ENCODE measurements at places on chromosomes 3 and 15.

DNA sequence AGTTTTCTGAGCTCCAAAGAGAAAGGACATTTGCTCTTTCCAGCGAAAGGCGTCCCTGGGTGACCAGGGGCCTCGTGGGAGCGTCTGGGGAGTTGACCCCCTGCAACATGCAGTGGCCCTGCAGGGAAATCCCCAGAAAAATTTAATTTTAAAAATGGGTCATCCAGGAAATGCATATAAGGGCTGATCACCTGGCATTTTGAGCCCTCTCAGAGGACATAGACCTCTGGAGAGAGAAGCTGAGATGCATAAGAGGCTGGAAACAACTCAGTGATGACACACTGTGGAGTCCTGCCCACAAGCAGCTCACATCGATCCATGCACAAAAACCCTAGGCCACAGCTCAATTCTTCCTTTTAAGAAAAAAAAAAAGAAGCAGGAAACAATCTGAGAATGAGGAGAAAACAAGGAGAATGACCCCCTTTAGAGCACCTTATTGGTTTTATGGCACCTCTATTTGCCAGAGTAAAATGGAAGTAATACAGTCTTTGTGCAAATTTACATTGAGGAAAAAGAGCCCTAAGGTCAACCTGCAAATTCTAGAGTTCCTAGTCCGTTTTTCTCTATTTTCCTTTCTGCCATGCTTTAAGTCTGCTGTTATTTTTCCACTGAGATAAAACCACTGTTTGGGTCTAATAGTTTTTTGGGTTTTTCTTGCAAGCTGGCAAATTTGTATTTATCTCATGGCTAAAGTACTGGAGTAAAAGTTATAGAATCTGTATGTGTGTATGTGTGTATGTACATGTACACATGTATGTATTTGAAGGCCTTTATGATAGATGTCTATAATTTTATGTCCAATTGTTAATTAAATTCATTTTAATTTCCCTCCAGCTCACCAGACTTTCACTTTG lies 6.9 kb upstream of the BDH1 start:
- DNase-seq: no peak

DNA sequence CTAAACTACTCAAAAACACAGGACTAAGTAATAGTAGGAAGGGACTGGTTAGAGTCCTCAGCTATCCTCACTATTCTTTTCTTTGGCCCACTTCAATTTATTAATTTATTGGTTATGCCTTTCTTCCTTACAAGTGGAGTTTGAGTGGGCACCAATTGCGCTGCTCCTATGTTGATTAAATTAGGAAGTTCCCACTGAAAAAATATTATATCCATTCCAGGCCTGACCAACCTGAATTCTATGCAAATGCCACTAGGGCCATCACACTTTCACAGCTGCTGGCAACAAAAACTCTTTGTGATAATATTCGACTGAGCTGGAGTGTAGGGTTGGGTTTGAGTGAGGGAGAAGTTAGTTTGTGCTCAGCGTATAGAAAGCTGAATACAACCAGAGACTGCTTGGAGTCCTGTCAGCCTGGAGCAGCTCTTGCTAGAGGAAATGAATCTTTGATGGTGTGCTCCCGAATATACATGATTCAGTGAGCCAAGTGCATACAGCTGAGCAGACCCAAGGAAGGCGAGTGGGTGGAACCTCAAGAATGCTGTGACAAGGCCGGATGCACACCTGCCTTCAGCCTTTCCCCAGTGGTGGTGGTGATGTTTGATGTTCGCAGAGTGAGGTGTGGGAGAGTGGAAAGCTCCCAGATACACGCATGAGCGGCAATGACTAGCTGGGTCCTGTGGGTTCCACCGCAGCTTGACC lies 1.5 kb downstream of the ARHGEF3 start:
- DNase-seq: peak; percentile 68

GRCh38 chr3:7292362-7292761 lies 431.4 kb downstream of the GRM7 start:
- no peak for DNase-seq

DNA sequence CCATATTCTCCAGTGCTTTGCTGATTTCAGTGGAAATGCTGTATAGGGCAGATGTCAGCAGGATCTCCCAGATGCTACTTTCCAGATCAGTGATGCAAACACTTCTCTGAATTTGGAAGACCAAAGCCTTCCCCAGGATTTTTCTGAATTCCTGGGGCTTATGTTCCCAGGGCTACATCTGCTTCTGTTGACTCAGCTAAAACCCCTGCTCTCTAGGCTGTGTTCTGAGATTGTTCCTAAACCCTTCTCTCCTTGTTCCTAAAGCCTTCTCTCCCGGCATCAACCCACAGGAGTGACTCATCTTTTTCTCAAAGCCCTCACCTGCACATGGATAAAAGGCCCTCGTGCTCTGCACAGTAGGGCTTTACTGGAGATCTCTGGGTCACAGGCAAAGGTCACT lies 35.5 kb downstream of the FAH start:
- no peak for DNase-seq

DNA sequence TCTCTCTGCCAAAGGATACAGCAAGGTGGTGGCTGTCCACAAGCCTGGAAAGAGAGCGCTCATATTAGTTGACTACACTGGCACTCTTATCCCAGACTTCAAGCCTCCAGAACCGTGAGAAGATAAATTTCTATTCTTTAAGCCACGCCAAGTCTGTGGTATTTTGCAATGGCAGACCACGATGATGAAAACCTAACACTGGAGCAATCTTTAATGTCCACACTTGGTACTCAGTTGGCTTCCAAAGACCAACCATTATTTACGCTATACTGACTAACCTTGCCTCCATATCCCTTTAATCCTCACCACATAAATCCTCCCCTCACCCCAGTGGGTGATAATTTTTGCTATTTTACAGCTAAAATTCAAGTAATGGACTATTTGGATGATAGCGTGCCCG lies 16.9 kb upstream of the LACTB start:
- DNase-seq: no peak

GRCh38 chr3:66507423-66508260 lies 6.8 kb upstream of the LRIG1 start:
- no peak for DNase-seq

DNA sequence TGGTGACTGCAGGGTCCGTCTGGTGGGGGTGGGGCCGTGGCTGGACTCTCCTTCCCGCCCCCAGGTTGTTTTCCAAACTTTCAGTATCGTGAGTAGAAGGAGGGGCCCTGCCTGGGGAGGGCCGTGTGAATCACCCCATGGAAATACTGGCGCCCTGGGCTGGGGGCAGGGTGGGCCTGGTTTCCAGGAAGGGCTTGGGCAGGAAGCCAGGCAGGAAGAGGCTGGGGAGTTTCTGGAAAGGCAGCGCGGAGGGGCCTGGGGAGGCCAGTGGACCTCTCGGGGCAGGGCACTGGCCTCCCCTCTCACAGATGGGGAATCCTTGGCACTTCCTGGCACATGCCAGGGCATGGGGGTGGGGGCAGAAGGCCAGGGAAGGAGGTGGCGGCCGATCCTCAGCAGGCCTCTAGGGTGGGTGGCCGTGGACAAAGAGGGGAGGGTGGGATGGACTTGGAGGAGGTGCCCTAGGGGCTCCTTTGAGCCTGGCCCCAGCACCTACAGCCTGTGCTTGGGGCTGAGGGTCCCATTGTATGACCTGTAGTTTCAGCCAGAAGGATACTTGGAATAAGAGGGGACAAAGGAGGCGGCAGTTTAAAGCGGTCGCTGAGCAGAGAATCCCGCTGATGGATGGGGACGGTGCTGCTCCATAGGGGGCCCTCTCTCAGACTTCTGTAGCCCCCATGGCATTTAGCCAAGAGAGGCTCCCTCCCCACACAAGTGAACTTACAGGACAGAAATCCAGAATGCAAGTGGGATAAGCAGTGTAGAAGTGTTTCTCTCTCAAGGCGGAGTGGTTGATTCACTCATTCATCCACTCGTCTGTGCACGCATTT lies 56.5 kb upstream of the GATA2 start:
- DNase-seq: no peak

- peak; percentile 60 for DNase-seq
These were observed at the start of gene OCA2 for GRCh38 chr15:28098766-28099554. Gene OCA2 (minus strand): TSS chr15:28099315. CDS start chr15:28081874, 17,441 bp downstream.

DNA sequence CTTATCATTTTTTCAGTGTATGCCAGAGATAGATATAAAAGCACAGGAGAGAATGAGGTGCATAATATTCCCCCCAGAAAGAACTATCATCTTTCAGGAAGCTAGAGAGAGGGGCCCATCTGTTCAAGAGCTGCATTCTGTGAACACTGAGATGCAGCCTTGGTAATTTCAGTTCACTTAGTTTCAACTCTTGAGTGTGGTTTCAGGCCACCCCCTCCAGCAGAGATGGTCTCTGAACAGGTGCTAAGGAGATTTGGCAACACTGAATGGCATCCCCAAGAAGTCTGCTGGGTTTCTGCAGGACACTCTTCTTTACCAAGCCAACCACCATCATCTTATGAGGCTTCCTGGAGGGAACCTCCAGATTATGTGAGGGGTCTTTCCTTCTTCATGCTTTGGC lies 30.4 kb upstream of the LIMD1 start:
- DNase-seq: no peak

DNA sequence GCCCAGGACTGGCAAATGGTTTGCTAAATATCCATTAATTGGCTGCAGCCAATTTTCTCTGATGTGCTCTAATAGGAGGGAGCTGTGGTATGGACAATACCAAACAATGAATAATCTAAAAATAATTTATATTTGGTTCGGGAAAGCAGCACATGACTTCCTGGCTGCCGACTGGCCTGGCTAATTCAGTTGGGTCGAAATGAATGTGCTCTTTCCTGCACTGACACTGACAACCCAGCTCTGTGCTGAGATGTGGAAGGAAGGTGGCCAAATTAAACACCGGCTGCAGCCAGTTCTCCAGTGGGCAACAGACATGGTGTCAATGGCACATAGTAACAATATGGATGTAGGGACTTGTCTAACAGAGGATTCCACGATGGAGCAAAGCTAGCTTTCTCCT lies 21.1 kb upstream of the COLQ start:
- no peak for DNase-seq

- DNase-seq: no peak
These were observed 105.1 kb downstream of the OXSM start for GRCh38 chr3:25895031-25895430.

GRCh38 chr15:65655026-65655425 lies 33.3 kb downstream of the SLC24A1 start:
- no peak for DNase-seq

- no peak for DNase-seq
These were observed 1017.4 kb downstream of the SQOR start for GRCh38 chr15:46652266-46652665.

DNA sequence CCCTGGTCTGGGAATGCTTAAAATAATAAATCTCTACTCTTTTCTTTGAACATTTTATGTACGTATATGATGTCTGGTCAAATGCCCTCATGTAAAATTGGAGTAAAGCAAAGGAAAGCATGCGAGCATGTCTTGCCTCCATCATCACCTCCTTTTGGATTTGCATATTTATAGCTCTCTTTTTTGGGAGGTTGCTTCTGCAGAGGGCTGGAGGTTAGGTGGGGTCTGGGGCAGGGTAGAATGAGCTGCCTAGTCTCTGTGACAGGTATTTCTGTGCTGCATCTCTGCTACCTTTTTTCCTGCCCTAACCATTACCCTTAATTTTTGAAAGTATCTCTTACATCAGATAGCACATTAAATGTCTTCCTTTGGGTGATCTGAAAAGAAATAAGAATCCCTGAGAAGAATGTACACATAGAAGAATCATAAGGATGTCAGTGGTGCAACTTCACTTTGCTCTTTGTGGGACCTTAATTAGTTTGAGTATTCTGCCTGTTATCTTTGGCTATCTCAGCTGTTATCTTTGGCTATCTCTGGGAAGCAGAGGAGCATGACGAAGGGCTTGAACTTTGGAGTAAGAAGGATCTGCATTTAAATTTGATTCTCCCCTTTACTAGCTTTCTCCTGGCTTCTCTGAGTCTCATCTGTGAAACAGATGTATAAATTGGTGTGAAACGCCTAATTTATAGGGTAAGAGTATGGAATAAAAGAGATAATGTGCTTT lies 40.2 kb downstream of the PPM1L start:
- no peak for DNase-seq

GRCh38 chr3:176431038-176431418 lies 766.3 kb downstream of the TBL1XR1 start:
- DNase-seq: no peak

GRCh38 chr3:156434921-156435320 lies 120.0 kb downstream of the SSR3 start:
- DNase-seq: no peak

DNA sequence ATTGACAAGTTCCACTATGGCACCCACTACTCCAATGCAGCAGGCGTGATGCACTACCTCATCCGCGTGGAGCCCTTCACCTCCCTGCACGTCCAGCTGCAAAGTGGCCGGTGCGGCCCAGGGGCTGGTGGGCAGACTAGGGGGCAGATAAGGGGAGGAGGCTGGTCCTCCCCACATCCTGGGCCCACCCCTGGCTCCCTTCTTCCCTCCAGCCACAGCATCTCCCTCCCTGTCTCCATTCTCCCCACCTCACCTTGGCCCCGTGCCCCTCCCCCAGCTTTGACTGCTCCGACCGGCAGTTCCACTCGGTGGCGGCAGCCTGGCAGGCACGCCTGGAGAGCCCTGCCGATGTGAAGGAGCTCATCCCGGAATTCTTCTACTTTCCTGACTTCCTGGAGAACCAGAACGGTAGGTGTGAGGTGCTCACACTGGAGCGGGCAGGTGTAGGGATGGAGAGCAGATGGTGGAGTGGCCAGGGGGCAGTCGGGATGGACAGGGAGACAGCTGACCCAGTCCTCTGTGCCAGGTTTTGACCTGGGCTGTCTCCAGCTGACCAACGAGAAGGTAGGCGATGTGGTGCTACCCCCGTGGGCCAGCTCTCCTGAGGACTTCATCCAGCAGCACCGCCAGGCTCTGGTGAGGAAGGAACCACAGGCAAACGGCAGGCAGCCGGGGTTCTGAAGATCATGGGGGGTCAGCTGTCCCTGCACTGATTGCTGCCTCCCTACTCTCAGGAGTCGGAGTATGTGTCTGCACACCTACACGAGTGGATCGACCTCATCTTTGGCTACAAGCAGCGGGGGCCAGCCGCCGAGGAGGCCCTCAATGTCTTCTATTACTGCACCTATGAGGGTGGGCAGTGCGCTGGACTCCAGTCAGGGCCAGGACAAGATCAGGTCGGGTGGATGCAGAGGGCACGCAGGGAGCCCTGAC lies 26.0 kb downstream of the NBEAL2 start:
- DNase-seq: no peak

DNA sequence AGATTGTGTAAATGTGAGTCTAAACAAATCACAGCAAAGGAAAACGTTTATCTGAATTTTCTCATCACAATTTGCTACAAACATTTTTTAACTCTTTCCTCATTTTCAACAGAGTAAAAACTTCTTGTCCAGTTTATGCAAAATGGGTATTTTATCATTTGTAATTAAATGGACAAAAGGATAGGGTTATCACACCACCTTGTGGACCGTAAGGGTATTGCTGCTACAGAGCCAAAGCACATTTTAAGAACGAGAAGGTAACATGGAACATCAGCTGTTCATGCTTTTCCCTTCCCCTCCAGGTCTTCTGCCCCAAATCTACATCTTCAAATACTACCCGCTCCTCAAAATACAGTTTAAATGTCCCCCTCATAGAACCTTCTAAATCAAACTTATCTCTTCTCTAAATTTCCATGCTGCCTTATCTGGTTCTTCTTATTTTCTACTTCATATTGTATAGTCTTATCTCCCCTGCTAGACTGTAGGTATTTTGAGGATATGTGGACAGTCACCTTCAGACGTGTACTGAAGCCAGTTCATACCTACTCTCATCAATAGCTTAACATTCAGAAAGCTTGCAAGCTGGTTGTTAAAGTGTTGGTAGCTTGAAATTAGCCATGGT lies 12.8 kb upstream of the SETMAR start:
- DNase-seq: no peak

- no peak for DNase-seq
These were observed 252.8 kb downstream of the CLSTN2 start for GRCh38 chr3:140187656-140188221.

All from activated CD4-positive, alpha-beta T cell treated with anti-CD3 and anti-CD28 coated beads for 1 hour (primary cell).